ENCODE measurements at places on chromosomes 16 and 17.

- DNase-seq, result no peak
Observed at GRCh38 chr16:58948244-58948643, 214.1 kb upstream of the GOT2 start.

GRCh38 chr17:7853691-7854038, 1.2 kb upstream of the TMEM88 start:
- DNase-seq, result no peak

DNA sequence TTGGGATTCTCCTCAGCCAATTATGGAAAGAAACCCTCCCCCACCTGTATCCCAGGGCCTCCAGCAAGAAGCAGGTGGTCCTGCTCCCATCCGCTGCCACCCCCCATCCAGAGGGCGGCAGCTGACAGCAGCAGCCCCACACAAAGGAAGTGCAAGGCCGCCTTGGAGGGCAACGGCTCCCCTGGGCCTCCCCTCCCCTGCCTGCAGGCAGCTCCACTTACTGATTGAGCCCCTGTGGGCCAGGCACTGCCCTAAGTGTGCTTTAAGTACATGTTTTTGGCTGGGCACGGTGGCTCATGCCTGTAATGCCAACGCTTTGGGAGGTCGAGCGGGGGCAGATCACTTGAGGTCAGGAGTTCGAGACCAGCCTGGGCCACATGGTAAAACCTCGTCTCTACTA, 257.6 kb downstream of the PARN start:
- no peak for DNase-seq

- DNase-seq, result no peak
Observed at GRCh38 chr16:54063279-54063773, 223.3 kb downstream of the IRX3 start.

- no peak for DNase-seq
Observed at GRCh38 chr17:41322903-41323895, 7.7 kb upstream of the KRTAP17-1 start.

DNA sequence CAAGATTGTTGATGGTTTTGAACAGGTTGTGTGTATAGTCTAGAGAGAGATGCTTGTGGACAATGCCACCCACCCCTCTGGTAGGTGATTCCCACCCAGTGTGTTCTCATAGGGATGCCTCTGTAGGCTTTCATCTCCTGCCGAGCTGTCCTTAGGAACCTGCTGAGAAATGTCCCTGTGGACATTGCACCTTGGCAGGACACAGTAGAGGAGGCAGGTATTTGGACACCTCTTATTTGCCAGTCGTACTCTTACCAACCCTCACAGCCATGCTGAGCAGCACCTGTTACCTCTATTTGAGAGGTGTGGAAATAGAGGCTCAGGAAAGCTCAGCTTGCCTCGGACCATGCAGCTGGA, 33.2 kb downstream of the EPN2 start:
- no peak for DNase-seq

DNA sequence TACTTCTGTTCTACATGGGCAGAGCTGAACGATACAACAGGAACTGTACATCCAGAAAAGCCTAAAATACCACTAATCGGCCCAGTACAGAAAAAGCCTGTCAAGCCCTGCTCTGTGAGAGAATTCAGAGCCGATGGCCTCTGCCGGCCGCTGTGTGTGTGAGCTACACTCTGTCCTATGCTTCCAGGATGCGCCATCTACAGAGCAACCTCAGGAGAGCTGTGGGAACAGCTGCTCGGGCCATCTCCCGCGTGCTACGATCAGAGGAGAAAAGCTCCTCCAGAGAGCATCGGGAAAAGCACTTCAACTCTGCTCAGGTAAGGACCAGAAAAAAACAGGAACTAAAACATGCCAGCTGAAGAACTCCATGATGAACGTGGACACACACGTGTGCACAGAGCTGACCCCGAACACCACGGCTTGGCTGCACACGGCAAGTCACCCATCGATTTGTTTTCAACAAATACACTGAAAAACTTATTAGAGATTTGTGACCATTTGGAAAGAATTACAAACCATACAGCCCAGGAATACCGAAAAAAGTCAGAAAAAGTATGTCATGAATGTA, 115.9 kb downstream of the ANKRD11 start:
- no peak for DNase-seq

GRCh38 chr17:41656249-41657023, 32.1 kb upstream of the KRT17 start:
- no peak for DNase-seq

DNA sequence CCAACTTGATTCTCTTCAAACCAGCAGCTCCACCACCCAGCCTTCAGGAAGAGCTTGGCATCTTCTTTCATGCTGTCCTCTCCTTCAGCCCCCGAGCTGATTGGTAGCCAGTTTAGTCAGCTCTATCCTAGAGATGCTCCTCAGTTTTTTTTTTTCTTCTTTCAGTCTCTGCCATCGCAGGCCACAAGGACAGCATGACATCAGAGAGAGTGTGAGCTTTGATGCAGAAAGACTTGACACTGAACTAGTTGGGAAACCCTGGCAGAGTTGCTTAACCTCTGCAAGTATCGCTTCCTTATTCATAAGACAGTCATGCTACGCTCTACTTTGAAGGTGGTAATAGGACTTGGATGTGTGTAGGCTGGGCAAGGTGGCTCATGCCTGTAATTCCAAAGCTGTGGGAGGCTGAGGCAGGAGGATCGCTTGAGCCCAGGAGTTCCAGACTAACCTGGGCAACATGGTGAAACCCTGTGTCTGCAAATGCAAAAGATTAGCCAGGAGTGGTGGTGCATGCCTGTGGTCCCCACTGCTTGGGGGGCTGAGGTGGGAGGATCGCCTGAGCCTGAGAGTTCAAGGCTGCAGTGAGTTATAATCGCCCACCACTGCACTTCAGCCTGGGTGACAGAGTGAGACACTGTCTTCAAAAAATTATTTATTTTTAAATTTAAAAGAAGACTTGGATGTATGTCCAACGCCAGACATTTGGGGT, 2.6 kb downstream of the CD300LB start:
- no peak for DNase-seq

GRCh38 chr17:78291944-78292910, 60.8 kb downstream of the TMEM235 start:
- DNase-seq, result no peak

DNA sequence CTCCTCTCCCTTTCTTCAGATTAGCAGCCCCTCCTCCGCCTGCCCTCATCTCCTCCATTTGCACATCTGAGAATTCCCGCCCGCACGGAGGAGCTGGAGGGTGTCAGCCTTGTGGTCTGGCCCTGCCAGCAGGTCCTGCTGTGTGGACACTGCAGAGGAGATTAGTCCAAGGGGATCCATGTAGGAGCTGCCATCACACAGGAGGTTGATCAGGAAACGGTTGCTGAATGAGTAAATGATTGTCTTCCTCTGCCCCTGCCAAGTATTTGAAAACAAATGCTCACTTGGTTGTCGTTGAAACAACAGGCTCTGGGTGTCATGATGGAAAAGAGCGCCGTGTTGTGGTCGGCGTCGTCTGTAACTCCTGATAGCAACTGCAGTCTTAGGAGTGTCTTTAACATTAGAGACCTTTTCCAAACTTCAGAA, 63.8 kb upstream of the CHMP6 start:
- no peak for DNase-seq

GRCh38 chr17:17539591-17539990, 43.4 kb upstream of the RASD1 start:
- DNase-seq, result no peak

DNA sequence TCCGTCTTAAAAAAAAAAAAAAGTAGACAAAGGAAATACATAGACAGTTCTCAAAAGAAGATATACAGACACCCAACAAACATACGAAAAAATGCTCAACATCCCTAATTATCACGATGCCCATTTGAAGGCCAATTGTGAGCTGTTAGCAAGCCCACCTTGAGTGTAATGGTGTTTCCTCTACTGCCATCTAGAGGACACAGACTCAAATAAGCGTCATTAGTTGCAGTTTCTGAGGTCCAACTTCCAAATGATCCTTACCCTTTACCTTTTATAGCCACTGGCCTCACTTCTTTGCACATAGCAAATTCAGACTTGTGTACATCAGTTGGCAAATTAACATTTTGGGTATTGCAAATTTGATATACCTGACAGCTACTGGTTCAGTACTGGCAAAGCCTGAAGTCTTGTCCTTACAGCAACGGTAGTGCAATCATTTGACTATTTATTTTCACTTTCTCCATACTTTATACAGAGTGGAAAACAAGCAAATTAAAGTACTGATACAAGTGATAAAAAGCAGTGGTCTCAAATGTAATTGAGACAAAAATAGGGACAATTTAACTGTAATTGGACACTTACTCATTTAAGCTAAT, 536.3 kb upstream of the EEF2KMT start:
- peak; percentile 17 for DNase-seq

- DNase-seq, result no peak
Observed at GRCh38 chr16:86665319-86665675, 86.9 kb downstream of the FOXL1 start.

GRCh38 chr16:54253118-54253517, 33.5 kb downstream of the IRX3 start:
- DNase-seq, result no peak

GRCh38 chr17:38358586-38359513, 7.2 kb downstream of the SOCS7 start:
- no peak for DNase-seq

GRCh38 chr17:57943140-57943539, 12.1 kb downstream of the CUEDC1 start:
- DNase-seq, result no peak

DNA sequence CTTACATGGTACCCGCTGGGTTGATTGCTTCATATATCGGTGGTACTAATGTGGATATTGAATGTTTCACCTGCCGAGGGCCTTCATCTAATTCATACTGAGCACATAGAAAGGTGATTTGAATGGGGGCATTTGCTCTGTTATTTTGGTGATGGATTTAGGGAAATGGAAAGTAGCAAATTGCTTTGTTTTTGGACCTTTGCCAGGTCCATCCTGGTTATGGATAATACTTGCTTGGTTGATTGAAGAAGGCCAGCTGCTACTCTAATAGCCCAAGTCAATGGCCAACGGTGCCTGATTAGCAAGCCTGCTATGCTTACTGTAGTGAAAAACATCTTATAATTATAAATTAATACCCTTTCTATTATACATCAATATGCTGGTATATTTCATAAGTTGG, 253.6 kb downstream of the CDH13 start:
- no peak for DNase-seq

DNA sequence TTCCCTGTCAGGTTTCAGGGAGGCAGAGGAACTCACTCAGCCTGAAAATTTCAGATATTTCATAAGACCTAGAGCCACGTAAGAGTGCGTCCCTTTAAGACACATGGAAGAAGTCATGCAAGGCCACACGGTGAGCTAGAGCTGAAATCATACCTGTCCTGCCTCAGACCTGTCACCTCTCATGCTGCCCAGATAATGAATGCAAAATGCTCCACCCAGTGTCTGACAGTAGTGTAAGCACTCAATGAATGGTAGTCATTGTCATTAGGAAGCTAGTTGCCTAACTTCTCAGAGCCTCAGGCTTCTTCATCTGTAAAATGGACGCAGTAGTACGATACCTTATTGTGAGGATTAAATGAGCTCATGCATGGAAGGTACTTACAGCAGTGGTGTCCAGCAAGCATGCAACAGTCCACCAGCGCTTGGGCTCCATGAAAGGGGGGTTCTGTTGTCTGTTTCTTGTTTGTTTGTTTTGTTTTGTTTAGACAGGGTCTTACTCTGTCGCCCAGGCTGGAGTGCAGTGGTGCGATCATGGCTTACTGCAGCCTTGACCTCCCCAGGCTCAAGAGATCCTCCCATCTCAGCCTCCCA, 60.7 kb downstream of the WSB1 start:
- DNase-seq, result peak; percentile 42

GRCh38 chr17:72258711-72259110, 137.9 kb downstream of the SOX9 start:
- DNase-seq, result no peak

DNA sequence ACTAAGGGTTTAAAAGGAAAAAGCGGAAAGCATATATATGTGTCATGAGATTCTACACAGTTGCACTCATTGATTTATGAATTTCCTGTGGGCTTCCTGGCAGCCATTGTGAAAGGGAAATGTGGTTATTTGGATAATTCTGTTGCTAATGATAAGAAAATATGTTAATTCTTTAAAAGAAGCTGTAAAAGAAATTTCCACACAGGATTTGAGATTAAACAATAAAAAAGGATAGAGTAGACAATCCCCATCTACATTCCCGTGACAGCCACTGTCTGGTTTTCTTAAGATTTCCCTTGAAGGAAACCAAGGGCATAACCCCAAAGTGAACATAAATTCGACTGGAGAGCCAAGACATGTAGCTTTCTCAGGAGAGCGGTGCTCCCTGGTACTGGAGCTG, 397.5 kb downstream of the CPPED1 start:
- DNase-seq, result no peak

GRCh38 chr17:66762276-66762675, 72.6 kb upstream of the CACNG5 start:
- no peak for DNase-seq

DNA sequence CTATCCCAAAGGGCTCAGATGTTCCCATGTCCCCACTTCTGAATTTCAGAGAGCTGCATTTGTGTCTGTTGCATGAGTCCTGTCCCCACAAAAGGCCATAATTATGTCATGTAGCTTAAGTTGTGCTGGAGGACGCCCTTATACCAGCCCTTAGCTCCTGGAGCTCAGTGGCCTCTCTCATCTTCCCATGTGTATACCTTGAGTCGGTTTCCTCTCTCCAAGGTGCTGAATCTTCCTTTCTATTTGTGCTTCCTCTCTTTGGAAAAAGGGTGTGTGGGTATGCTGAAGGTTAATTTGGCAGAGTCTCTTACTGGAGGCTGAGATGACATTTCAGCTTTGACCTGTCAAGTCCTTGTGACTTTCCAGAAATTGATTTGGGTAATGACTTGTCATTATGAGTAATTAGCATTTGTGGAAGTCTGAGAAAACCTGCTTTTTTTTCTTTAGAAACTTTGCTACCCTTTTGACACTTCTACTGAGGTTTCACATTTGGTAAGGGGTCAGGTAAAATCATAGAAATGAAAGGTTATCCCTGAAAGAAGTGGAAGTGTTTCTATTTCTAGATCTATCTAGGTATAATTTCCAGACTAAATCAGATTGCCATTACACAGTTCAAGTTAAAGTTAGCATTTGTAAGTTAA, 185.4 kb downstream of the ABCC12 start:
- DNase-seq, result peak; percentile 9

DNA sequence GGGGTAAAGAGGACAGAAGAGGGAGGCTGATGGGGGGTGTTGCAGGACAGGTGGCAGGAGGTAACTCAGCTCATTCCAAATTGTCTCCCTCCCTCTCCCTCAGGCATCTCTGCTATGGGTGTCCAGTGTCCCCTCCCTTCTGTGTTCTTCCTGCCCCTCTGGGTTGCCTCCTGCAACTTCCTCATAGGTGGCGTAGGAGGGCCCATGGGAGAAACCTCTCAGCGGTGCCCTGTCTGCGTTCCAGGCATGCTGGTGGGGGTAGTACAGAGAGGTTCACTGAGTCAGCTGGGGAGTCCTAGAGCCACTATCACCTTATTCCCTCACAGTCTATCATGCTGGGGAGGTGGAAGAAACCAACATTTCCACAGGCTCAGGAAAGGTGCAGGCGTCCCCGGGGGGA, 14.7 kb upstream of the ODF4 start:
- DNase-seq, result no peak

GRCh38 chr17:79566251-79566955, 44.4 kb downstream of the RBFOX3 start:
- no peak for DNase-seq

- DNase-seq, result peak; percentile 65
Observed at GRCh38 chr17:45640141-45640850, 143.8 kb upstream of the CRHR1 start.

- no peak for DNase-seq
Observed at GRCh38 chr17:51793686-51794085, 364.8 kb downstream of the CA10 start.
